ENCODE measurements at places on chromosomes 1 and 21.

GRCh38 chr1:16242556-16243214 is 5.7 kb upstream of the CPLANE2 start:
- DNase-seq, result no peak

GRCh38 chr21:23496729-23497128 is 2110.6 kb downstream of the MRPL39 start:
- DNase-seq, result no peak

DNA sequence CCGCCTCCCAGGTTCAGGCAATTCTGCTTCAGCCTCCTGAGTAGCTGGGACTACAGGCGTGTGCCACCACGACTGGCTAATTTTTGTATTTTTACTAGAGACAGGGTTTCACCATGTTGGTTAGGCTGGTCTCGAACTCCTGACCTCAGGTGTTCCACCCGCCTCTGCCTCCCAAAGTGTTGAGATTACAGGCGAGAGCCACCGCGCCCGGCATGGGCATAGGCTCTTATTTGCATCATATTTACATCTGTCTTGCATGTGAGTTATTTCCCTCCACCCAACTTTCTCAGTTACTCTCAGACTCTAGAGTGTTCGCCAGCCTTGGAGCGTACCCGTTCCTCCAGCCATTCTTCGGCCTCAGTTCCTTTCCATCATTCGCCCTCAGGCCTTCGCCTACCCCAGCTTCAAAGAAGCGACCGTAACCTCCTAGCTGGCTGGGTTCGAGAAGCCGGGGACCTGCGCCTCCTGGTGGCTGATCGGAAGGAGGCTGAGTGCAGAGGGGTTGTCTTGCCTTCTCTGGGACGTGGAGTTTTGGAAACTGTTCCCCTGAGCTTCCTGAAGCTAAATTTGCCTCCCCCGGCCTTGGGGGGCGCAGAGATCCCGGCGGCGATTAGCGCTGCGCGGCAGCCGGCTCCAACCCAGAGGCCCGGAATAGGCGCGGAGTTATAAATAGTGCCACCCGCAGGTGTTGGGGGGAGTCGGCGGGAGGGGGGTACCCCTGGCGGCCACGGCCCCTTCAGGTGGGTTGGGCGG is 3.6 kb upstream of the ZBTB7B start:
- peak; percentile 67 for DNase-seq

- DNase-seq, result no peak
Observed at GRCh38 chr1:94456736-94457135, 38.5 kb downstream of the ABCD3 start.

GRCh38 chr1:88780485-88780884 is 96.4 kb downstream of the PKN2 start:
- no peak for DNase-seq

GRCh38 chr1:234823191-234824176 is 213.5 kb upstream of the IRF2BP2 start:
- DNase-seq, result no peak

DNA sequence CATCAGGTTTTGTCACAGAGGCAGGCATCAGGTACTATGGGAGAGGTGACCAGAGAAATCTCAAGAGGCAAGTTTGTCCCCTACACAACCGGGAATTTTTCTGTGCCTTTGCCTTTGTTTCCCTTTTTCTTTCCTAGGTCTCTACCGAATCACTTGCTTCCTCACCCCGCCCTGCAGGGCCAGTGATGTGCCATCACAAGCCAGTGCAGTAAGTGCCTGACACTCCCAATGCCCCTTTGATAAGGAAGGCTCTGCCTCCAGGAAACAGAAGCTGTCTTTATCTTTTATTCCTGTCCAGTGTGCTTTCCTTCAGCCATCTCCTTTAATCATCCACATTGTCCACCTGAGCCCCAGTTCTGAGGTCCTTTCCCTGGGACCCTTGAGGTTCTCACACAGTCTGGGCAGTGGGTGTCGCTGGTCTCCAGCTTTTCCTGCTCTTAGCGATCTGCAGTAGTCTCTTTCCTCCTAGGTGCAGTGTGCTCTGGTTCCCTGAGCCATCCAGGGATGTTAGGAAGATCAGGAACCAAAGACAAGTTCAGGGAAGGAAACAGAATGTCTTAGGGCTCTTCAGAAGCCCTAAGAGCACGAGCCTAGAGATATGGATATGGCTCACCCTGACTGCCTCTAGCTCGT is 36.6 kb downstream of the GJA5 start:
- peak; percentile 2 for DNase-seq

DNA sequence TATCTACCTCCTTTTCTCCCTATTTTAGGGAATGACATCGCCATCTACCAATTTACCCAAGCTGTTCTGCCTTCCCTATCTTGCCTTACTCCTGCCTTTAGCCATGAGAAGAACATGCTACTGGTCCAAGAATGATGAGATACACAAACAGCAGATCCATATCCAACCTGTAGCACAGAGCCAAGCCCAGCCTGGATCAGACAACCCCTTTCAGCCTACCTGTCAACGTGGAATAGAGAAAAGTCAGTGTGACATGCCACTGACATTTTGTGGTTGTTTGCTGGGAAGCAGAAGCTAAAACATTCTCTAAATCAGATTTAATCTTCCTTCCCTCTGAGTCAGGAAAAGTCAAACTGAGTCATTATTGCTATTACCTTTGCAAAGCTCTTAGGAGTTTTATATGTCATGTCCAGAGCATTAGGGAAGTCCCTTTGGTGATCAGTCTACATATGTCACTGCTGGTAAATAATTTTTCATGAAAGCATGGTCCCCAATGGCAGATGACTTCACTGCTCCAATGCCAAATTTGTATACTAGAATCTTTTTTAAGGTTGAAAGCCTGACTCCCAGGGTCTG is 143.1 kb downstream of the TPR start:
- DNase-seq, result no peak

- DNase-seq, result no peak
Observed at GRCh38 chr1:230099465-230099864, 32.4 kb downstream of the GALNT2 start.

DNA sequence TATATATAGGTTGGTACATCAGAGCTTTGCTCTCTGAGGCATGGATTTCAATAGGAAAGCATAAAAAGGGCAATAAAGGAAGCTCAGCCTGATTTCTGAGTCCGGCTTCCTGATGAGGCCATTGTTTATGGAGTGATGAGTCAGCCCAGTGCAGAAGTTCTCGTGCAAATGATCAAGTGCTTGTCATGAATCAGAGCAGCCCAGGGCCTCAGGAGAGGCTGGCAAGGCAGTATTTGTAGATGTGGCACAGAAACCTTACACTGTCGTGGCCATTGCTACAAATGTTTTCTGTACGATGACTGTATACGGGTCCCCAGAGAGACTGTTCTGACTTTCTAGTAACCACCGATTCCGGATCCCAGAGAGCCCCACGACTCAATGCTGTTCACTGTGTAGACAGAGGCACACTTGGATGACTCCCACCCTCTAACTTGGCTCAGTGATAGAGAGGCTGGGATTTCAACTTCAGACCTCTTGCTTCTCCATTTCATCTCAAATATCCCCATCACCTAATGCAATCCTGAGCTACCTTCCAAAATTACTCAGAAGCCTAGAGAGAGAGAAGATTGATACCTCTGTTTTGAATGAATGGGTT is 26.8 kb downstream of the UMODL1 start:
- no peak for DNase-seq

DNA sequence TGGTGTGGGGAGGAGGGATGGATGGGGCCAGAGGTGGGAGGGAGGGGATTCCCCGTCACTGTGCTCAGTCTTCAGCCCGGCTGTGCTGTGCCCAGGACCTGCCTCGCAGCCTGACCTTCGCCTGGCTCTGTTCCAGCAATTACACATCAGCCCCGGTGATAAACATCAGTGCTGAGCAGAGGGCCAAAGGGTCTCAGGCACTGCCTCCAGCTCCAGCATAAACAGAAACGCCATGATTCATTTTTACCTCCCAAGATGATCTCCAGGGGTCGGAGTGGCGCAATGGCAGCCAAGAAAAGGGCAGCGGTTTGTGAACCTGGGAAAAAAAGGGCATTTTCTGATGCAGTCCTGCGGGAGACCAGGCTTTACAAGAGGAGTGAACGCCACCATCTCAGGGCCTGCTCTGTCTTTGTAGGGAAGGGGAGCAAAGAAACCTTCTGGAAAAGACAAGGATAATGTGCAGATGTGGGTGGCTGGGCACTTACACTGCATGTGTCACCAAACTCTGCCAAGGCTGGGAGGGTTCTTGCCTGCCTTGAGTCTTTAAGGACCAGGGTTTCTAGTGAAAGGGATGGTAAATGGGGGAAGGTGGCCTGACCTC is 28.1 kb downstream of the SHISA4 start:
- no peak for DNase-seq

DNA sequence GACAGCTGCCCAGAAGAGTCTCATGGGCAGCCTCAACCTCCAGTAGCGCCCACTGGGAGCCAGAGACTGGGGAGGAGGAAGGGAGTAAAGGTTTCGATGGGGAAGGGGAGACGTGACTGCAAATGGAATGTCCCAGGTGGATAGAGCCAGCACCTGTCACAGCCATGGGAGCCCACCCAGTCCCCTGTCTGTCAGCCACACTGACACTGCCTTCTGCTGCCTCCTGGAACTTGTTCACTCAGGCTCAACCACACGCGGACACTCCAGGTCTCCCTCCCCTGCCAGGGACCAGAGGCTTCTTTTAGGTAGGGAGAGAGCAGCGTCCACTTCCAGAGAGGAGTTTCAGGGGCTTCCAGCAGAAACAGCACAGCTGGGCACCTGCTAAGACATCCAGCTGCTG is 346.3 kb downstream of the NPHP4 start:
- DNase-seq, result no peak

DNA sequence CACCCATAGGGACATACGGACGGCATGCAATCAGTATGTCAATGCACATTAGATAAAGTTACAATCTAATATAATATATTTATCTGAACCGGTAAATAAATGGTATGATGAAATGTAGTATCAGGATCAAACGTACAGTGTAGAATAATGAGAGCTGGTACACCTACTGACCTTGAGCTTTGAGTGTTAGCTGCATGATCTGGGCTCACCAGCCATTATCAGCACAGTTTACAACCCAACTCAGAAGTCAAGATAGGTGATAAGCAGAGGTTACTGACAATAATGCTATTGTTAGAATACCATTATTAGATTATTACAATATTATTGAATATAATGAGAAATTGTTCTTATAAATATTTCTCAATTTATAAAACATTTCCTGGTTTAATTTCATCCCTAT is 103.0 kb upstream of the ESRRG start:
- DNase-seq, result no peak

DNA sequence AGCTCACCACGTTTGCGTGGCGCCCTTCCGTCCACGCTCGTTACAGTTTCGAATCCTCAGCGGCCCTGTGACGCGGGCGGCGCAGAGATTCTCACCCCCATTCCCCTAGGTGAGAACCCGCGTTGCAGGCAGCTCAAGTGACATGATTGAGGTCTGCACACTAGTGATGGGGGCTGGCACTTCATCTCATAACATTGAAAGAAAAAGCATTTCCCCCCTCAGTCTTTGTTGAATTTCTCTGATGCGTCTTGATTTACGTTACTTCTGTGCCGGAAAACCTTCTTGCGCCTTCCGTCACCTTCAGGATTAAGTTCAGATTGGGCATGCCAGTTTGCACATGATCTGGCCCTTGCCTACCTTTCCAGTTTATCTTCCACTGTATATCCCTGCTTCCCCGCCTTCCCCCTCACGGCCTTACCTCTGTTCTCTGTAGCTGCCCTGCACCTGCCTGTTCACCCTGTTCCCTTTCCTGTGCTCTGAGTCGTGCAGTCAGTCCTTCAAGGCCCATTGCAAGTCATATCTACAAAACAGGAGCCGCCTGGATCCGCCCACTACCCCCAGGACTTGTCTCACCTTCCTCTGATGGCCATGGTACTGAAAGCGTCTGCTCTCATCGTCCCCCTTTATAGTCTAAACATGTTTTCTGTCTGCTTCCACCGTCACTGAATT is 1.1 kb downstream of the CTPS1 start:
- DNase-seq, result peak; percentile 40

GRCh38 chr1:180488661-180489060 is 13.7 kb downstream of the ACBD6 start:
- DNase-seq, result no peak

DNA sequence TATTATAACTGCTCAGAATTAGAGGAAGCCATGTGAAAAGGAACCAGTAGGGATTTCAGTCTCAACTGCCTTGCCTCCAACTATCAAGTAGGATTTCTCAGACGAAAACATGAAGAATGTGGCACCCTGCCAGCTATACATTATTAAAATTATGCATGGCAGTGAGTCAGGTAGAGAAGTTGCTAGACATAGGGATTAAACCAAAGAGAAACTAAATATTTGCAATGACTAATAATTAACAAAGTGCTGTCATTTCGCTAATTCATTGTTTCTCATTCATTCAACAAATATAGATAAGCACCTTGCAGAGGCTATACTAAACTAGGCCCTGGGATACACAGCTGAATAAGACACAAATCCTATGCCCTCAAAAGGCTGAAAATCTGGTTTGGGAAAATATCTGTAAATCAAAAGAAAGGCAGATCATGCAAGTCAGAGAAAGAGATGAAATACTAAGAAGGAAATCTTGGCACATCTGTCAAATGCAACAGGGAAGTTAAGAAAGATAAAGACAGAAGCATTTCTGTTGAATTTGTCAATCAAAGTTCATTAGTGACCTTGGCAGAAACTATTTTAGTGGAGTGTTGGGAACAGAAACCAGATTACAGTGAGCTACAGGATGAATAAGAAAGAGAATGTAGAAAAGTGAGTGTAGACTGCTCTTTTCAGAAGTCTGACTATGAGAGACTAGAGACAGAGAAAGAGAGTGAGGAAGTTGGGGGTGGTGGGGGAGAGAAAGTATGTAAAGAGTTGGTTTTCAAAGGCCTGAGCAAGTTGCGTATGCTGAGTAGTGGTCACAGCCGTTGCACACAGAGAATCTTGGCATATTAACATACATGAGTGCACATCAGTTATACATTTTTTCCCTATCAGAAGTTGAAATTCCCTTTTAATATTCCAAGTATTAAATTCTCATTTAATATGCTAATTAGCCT is 14.7 kb upstream of the NBPF11 start:
- no peak for DNase-seq

- DNase-seq, result no peak
Observed at GRCh38 chr1:112515311-112516009, 6.7 kb downstream of the WNT2B start.

DNA sequence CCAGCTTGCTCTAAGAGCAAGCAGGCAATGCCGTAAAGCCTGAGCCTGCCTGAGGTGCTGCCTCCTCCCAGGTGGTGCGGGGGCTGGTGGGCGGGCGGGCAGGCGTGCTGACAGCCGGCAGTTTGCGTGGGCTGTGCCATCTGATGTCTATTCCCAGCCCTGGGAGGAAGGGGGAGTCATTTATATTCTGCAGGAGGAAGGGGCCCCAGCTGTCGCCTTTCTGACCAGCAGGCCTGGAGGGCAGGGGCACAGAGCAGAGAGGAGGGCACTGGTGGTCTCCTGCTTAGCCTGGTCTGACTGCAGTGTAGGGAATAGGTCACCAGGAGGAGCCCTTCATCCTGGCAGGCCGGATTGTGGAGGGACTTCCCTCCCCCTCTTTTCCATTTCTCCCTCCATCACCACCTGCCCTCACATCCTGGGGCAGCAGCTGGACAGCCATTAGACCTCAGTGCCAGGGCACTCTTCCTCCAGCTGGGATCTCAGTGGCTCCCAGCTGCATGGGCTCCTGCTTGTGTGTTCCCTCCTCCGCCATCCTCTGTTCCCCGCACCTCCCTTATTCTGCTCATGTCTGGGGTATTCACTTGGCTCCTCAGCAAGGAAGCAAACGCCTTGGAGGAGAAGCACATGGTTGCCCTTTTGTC is 4.4 kb downstream of the CYB561D1 start:
- DNase-seq, result peak; percentile 55

All from activated CD4-positive, alpha-beta T cell treated with anti-CD3 and anti-CD28 coated beads, Interleukin-2, amount 50 U/mL, for 4 hours (primary cell).